CD8-positive, alpha-beta memory T cell (primary cell): ENCODE measurements at places on chromosomes 4 and X.

- no peak overlapping the region for H3K27ac ChIP-seq
- H3K4me3 ChIP-seq: no peak overlapping the region
- H3K27me3 ChIP-seq: no peaks in the 10 kb centered on the region
- no peaks in the 10 kb centered on the region for H3K36me3 ChIP-seq
Observed at GRCh38 chr4:140715119-140715518, 41.1 kb downstream of the TBC1D9 start.

DNA sequence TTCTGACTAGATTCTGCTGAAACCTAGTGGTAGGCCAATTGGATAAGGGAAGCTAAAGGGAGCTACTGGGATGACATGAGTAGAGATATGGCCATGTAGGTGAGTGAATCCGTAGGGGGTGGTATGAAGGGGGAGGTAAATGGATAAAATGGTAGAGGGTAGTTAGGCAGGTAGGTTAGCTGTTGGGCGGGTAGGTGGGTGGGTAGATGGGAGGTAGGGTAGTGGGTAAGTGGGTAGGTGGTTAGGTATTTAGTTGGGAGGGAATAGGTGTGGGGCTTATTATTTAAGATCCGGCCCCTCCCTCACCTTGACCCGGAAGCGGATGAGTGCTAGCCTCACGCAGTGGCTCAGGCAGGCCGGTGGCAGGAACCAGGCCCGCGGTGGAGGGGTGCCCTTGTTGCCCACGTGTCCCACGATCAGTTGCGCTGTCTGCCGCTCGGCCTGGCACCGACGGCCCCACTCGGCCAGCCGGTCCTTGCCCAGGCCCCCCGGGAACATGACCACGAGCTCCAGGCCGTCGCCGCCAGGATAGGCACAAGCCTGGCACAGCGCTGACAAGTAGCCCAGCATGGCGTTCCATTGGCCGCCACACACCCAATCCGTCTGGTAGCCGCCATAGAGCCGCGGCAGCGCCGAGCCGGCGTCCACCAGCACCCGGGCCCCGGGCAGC is 725 bp downstream of the FAM120C start:
- H3K4me3 ChIP-seq: peak overlapping the region; percentile 49
- peak; percentile 63 for DNase-seq
- H3K4me1 ChIP-seq: peaks cover 41% of the 10 kb centered on the region

DNA sequence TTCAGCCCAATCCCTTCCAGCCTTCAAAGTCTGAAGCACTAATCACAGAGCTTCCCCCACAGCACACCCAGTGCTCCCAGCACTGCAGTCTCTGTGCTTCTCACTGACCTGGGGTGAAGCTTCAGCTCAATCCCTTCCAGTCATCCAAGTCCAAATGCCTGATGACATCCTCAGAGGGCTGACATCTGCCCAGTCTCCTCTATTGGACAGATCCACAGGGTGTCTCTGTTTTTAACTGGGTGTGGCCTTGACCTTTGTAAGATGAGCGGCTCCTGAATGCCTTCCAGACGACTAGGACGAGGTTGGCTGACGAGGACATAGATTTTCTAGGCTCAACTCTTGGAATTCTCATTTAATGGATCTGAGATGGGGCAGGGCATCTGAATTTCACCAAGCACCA is 7.6 kb upstream of the SLC2A9 start:
- H3K36me3 ChIP-seq: no peaks in the 10 kb centered on the region
- H3K4me3 ChIP-seq: no peak overlapping the region
- DNase-seq: no peak
- no peaks in the 10 kb centered on the region for H3K4me1 ChIP-seq
- H3K27ac ChIP-seq: no peak overlapping the region
- no peaks in the 10 kb centered on the region for H3K27me3 ChIP-seq

DNA sequence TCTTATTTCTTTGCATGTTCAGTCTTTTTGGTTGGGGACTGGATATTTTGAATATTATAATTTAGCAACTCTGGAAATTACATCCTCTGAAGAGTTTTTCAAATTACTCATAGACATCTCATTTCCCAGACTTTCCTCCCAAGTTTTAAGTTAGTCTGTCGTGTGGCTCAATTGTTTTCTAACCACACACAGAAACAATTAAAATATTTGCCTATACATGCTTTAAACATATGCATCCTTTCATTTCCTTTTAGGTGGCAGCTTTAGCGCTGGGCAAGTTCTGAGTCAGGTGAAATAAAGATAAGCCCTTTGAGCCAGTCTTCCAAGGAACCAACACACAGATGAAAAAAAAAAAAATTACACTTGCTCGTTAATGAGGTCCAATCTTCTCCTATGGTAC is 307.0 kb upstream of the SPOCK3 start:
- no peaks in the 10 kb centered on the region for H3K36me3 ChIP-seq
- H3K27ac ChIP-seq: no peak overlapping the region
- no peaks in the 10 kb centered on the region for H3K27me3 ChIP-seq
- no peak for DNase-seq
- no peaks in the 10 kb centered on the region for H3K4me1 ChIP-seq

DNA sequence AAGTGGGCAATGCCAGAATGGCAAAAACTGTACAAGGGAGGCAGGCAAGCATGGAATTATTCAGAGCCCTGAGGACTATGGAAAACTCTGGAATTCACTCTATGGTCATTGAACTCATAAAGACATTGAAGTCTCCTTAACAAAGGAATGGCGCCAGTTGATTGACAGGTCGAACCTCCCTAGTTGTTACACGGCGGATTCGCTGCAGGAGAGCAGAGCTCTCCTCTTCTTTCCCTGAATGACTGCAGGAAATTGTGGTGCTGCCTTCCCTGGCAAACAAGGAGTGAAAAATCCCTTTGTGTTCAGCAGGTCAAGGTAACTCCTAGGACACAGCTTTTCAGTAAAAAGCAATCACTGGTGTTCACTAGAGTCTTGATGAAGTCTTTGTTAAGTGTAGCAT is 732.8 kb upstream of the FRG1 start:
- H3K27me3 ChIP-seq: no peaks in the 10 kb centered on the region
- no peaks in the 10 kb centered on the region for H3K4me1 ChIP-seq
- DNase-seq: no peak
- H3K4me3 ChIP-seq: no peak overlapping the region
- H3K36me3 ChIP-seq: no peaks in the 10 kb centered on the region

DNA sequence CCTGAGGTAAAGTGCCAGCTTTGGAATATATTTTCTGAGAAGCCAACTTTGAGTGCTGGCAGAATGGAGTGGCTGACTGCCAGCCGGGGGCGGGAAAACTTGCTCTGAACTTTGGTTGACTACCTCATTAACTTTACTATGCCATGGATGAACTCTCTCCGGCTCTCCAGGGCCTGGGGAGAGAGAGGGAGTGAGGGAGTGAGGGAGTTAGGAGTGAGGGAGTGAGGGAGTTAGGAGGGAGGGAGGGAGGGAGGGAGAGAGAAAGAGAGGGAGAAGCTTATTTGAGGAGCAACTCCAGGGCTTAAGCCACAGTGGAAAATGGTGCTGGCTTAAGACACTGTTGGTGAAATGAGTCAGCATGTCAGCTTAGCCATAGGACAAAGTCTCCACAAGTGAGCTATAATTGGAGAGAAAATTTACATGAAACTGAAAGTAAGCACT is 280.9 kb upstream of the RPS6KA3 start:
- no peak overlapping the region for H3K4me3 ChIP-seq
- no peaks in the 10 kb centered on the region for H3K4me1 ChIP-seq
- no peaks in the 10 kb centered on the region for H3K27me3 ChIP-seq
- H3K27ac ChIP-seq: no peak overlapping the region
- no peaks in the 10 kb centered on the region for H3K36me3 ChIP-seq

DNA sequence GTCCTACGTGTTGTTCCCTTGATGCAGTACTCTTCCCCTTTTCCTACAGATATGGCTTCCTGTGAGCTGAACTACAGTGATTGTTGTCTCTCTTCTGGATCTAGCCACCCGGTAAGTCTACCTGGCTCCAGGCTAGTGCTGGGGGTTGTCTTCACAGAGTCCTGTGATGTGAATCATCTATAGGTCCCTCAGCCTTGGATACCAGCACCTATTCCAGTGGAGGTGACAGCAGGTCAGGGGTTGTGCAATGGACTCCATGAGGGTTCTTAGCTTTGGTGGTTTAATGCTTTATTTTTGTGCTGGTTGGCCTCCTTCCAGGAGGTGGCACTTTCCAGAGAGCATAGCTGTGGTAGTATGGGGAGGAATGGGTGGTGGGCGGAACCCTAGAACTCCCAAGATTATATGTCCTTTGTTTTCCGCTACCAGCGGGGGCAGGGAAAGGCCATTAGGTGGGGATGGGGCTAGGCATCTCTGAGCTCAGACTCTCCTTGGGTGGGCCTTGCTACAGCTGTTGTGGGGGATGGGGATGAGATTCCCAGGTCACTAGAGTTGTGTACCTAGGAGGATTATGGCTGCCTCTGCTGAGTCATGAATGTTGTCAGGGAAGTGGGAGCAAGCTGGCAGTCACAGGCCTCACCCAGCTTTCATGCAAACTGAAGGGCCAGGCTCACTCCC is 121.4 kb upstream of the ANKRD50 start:
- H3K27me3 ChIP-seq: no peaks in the 10 kb centered on the region
- no peak overlapping the region for H3K4me3 ChIP-seq
- no peaks in the 10 kb centered on the region for H3K36me3 ChIP-seq
- no peak overlapping the region for H3K27ac ChIP-seq
- DNase-seq: no peak
- H3K4me1 ChIP-seq: no peaks in the 10 kb centered on the region

- H3K27ac ChIP-seq: no peak overlapping the region
- H3K4me3 ChIP-seq: no peak overlapping the region
- H3K4me1 ChIP-seq: no peaks in the 10 kb centered on the region
- no peaks in the 10 kb centered on the region for H3K36me3 ChIP-seq
- no peak for DNase-seq
Observed at GRCh38 chr4:62909238-62909637, 1500.0 kb downstream of the TECRL start.

GRCh38 chr4:14857475-14857874 is 144.8 kb upstream of the CPEB2 start:
- DNase-seq: no peak
- H3K27me3 ChIP-seq: no peaks in the 10 kb centered on the region
- H3K36me3 ChIP-seq: no peaks in the 10 kb centered on the region

- no peak for DNase-seq
- no peaks in the 10 kb centered on the region for H3K36me3 ChIP-seq
- H3K4me1 ChIP-seq: no peaks in the 10 kb centered on the region
- H3K27me3 ChIP-seq: peaks cover 11% of the 10 kb centered on the region
Observed at GRCh38 chr4:174204164-174204831, 79.2 kb downstream of the FBXO8 start.

GRCh38 chr4:76957004-76957738 is 7.6 kb downstream of the SEPTIN11 start:
- H3K27ac ChIP-seq: no peak overlapping the region
- H3K4me3 ChIP-seq: no peak overlapping the region
- no peak for DNase-seq
- H3K4me1 ChIP-seq: peaks cover 5% of the 10 kb centered on the region
- H3K36me3 ChIP-seq: no peaks in the 10 kb centered on the region

DNA sequence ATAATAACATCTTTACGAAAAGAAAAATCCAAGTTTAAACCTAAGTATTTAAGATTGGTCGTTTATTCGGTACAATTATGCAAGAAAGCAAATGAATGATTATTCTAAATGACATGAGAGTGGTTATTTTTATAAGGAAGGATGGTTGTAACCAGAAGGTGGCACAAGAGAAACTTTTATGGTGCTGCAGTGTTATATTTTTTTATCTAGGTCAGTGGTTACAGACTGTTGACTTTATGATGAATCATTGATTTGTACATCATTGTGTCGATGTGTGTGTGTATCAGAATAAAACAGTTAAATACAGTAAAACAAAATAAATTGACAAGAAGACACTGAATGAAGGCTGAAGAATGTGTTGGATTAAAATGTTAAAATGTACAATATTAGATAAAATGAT is 9.8 kb downstream of the DCAF8L2 start:
- no peaks in the 10 kb centered on the region for H3K36me3 ChIP-seq
- H3K4me1 ChIP-seq: no peaks in the 10 kb centered on the region
- H3K4me3 ChIP-seq: no peak overlapping the region
- H3K27ac ChIP-seq: no peak overlapping the region
- DNase-seq: no peak

DNA sequence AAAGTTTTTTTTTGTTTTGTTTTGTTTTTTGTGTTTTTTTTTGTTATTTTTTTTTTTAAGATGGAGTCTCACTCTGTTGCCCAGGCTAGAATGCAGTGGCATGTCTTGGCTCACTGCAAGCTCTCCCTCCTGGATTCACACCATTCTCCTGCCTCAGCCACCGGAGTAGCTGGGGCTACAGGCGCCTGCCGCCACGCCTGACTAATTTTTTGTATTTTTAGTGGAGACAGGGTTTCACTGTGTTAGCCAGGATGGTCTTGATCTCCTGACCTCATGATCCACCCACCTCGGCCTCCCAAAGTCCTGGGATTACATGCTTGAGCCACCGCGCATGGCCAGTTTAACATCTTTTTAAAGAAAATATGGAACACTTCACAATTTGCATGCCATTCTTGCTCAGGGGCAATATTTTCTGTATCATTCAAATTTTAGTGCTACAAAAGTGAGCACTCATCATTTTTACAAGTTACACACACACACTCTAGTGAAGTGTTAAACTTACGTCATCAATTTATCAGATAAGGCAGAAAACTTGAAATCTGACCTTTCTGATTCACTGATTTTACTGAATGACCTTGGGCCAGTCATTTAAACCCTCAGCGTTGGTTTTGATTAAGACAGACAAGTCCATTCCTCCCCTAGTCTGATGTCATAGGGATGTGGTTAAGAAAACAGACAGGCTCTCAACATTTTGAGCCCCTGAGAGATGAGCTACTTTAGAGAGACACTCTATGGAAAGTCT is 61.2 kb downstream of the TRIM2 start:
- H3K4me3 ChIP-seq: no peak overlapping the region
- H3K27me3 ChIP-seq: no peaks in the 10 kb centered on the region
- H3K36me3 ChIP-seq: no peaks in the 10 kb centered on the region
- no peak for DNase-seq
- H3K27ac ChIP-seq: no peak overlapping the region
- no peaks in the 10 kb centered on the region for H3K4me1 ChIP-seq

GRCh38 chr4:176357359-176358082 is 37.8 kb downstream of the SPCS3 start:
- DNase-seq: no peak
- no peak overlapping the region for H3K4me3 ChIP-seq
- H3K36me3 ChIP-seq: no peaks in the 10 kb centered on the region
- H3K27me3 ChIP-seq: no peaks in the 10 kb centered on the region
- H3K4me1 ChIP-seq: no peaks in the 10 kb centered on the region
